Suprapubic skin (tissue), 4 donors: ENCODE measurements at places on chromosomes 16 and 17.
A peak's percentile ranks its signal among the peaks of the same experiment; 100 is the strongest.

- DNase-seq = no peak
These were observed 8.5 kb upstream of the ANKRD11 start for GRCh38 chr16:89498839-89499238.

DNA sequence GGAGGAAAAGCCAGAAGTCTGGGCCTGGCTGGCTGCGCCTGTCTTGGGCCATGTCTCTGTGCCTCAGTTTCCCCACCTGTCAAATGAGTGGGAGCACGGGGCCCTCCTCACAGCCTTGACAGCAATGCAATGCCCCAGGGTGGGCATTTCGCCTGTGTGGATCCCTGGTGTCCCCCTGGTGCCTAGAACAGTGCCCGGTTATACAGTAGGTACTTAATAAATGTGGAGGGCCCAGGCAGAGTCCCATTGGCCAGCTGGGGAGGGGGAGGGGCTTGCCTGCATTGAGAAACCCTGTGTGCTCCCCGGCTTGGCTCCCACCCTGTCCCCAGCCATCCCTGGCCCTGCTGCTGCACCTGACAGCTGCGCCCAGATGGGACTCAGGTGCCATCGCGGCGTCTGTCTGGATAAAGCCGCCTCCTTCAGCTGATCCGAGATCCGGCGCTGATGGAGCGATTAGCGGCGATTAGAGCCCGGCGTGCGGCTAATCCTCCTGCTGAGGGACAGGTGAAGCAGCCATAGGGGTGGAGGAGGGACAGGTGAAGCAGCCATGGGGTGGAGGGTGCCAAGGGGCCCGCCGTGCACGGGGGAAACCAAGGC lies 12.4 kb downstream of the ZFPM1 start:
- no peak for DNase-seq

GRCh38 chr17:7523033-7523432 lies 25.8 kb upstream of the TNFSF12 start:
- DNase-seq = no peak

- DNase-seq = no peak
These were observed 3.2 kb downstream of the DPEP1 start for GRCh38 chr16:89616623-89617022.

DNA sequence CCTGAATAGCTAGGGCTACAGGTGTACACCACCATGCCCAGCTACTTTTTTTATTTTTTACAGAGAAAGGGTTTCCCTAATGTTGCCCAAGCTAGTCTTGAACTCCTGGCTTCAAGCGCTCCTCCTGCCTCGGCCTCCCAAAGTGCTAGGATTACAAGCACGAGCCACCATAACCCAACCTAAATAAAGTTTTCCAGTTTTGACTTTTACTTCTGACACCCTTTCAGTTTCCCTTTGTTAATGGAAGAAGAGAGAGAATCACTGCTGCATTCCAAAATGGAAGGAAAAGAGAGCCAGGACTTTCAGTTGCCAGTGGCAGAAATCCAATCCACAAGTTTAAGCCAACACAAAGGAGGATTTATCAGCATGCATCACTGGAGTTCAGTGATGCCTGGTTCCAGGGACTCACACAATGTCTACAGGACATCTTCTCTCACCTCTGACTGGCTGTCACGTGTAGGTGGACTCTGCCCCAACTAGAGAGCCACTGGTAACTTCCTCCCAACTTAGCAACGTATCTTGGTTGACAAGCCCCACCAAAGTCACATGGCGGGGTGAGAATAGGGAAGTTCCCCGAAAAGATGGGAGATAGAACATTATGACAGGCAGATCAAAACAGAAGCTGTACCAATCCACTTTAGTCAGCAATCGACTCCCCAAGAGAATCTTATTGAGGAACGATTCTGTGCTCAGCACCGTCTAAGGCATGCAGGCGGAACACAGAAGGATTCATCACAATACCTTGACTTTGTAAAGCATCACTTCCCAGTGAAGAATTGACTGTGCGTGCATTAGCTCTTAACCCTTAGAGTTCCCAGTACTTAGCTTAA lies 46.5 kb downstream of the GAS7 start:
- DNase-seq = no peak

DNA sequence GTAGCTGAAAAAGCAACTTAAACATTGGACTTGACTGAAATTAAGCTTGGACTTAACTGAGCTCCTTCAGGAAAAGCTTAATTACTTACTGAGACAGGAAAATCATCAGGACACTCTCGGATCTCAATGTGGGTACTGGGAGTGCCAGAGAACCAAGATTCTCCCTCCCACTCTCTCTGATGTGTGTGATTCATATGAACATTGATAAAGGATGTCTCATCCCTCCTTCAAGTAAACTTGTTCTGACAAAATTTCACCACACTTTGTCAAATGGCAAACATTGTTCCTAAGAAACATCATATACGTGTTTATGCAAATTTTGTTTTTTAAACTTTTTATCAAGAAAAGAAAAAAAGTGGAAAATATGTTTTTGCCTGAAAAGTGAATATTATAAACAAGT lies 4.1 kb upstream of the SLFN5 start:
- no peak for DNase-seq

DNA sequence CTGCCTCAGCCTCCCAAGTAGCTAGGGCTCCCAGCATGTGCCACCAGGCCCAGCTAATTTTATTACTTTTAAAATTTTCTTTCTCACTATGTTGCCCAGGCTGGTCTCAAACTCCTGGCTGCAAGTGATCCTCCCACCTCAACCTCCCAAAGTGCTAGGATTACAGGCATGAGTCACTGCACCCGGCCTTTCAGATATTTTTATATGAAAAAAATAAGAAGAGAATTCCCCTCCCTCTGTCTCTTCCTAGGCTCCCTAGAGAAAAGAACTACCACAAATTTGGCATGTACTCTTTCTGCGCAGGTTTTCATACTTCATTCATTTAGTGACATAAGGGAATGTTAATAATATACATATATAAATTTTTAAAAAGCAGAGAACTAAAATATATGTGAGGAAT lies 21.7 kb upstream of the SMURF2 start:
- no peak for DNase-seq

DNA sequence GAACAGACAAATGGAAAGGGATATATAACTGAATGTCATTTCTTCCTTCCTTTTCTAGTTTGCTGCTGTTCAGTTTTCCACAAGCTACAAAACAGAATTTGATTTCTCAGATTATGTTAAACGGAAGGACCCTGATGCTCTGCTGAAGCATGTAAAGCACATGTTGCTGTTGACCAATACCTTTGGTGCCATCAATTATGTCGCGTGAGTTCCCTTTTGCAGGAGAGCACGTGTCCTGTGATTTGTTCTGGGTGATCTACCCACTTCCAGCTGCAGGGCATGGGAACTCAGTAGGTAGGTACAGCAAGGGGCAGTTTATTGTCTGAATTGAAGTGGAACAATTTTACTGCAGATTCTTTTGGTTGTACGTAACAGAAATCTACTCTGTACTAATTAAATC lies 8.8 kb downstream of the ITGAL start:
- DNase-seq = no peak

DNA sequence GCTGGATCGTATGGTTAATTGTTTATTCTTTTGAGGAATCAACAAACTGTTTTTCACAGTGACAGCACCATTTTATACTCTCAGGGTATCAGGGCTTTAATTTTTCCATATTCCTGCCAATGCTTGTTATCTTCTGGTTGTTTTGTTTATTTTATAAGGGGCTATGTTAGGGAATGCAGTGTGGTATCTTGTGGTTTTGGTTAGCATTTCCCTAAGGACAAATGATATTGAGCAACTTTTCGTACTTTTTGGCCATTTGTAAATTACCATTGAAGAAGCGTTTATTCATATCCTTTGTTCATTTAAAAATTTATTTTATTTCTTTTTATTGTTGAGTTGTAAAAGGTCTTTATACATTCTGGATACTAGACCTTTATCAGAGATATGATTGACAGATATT lies 322.0 kb upstream of the SALL1 start:
- no peak for DNase-seq

GRCh38 chr17:69962436-69962995 lies 112.5 kb upstream of the KCNJ16 start:
- DNase-seq = no peak

DNA sequence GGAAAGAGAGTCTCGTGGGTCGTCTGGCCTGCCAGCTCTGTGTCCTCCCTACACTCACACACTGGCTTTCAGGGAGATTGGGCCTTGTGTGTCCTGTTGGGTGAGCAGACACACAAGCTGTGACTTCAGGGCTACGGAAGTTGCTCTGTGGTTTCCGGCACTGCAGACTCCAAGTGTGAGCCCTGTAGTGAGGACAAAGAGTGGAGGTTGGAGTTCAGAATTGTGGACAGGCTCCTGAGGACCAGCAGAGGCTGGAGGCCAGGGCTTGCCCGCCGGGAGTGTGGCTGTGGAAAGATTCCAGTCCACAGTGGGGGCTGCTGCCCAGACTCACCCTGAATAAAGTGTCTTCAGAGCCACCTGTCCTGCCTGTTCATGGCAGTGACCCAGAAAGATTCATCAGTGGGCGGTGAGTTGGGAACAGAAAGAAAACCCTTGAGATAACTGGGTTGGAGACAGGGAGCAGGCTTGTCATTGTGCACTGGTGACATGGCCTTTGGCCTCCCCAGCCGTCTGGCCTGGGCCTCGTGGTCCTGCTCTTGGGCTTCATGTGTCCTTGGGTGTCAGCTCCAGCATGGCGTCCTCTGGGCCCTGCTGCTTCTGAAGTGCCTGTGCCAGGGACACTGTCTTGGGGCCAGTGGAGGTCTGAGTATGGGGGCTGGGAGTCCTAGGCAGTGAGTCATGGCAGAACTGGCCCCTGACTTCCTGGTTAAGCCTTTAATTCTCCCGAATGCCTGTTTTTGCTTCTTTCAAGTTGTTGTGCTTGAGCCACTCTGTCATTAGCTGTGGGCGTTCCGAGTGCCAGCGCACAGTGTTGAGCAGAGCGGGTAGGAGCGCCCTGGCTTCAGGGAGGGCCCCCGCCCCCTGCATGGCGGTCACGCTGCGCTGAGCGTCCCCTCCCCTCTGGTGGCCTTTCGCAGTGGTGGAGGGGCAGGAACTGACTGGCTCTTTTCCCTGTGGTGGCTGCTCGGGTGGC lies 19.9 kb upstream of the ZNF750 start:
- DNase-seq = peak; percentile 59

DNA sequence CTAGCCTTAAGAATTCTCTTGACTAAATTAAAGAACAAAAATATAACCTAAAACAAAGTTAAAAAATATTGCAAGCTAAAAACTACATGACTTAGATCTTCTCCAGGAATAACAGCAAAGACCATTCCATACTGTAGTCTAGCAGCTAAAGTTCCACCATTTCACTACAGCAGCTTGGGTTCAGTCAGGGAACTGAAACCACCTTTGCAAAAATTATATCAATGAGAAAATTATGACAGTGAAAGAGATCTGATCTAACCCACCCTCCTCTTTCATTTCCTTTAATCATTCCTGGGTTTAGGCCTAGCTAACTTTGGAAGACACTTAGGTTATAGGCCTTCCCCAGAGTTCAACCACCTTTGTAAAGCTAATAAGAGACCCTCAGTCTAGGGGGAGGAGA lies 36.3 kb upstream of the NOS2 start:
- DNase-seq = no peak

- DNase-seq = no peak
These were observed 45.1 kb downstream of the FZD2 start for GRCh38 chr17:44602390-44602789.

DNA sequence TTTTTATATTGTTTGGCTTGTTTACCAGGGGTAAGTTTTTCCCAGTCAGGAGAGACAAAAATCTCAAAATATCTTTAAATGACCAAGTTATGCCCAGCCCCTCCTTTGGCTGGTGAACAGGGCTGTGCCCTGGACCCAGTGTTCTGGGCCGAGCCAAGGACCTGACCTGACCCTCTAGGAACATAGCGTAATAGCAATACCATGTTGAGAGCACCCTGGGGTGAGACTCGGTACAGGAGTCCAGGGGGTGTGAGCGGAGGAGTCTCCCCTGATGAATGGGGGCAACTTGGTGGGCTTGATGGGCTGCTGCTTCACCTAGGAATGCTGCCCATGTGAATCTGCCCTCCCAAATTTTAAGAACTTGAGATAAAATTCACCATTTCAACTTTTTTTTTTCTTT lies 47.4 kb downstream of the B9D1 start:
- no peak for DNase-seq

GRCh38 chr16:84572096-84572495 lies 45.8 kb downstream of the COTL1 start:
- no peak for DNase-seq

- no peak for DNase-seq
These were observed 670.7 kb downstream of the MAF start for GRCh38 chr16:78929841-78930240.

DNA sequence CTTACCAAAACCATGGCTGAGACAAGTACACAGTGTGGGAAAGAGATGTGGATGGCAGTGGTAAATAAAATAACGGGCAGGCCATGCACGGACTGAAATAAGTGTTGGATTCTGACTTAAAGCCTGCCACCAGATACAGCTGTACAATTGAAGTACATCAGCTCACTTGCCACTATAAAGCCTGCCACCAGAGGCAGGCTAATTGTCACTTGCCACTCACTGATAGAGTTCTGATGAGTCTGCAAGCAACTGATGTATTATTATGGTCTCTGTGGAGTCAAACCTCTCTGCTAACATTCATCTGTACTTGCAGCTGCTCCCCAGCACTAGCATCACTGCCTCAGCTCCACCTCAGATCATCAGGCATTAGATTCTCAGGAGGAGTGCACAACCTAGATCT lies 93.0 kb downstream of the CYTH1 start:
- DNase-seq = no peak

GRCh38 chr16:6038941-6039645 lies 941.5 kb upstream of the EEF2KMT start:
- no peak for DNase-seq

- no peak for DNase-seq
These were observed 28.9 kb downstream of the WFDC1 start for GRCh38 chr16:84323606-84324005.

DNA sequence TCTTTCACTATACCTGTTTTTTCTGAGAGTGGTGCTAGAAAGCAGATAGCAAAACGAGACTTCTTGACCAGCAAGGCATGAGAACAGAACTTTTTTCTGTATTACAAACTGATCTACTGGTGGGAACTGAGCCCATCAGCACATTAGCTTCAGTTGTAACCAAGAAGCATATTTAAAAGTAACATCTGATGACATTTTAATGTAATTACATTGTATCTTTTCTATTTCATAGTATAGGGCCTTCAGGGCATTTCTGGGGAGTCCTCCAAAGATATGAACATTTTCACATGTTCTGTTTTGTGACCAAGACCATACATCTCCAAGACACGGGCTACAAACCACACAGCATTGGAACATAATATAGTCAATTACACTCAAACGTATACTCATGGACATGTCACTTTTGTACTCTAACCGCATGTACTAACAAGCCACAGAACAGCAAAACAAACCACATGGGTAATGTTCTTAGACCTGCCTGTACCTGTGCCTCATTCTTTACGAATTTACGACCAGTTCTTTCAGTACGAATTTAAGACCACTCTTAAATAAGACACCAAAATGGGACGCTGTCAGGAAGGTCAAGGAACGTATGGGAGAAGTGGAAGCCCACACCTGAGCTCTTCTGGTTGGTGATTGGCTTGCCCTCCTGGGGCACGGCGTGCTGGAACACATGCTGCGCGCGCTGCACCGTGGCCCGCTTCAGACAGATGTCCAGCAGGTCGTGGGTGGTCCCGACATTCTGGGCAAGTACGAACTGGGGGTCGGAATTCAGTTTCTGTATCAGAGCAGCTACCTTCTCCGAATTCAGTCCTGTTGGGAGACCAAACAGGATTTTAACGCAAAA lies 825 bp downstream of the BLMH start:
- DNase-seq = no peak
